NCI-H748 treated with DMSO at 0.1 percent for 48 hours (cell line): ENCODE measurements at places on chromosomes 3 and 15.
A peak's percentile ranks its signal among the peaks of the same experiment; 100 is the strongest.

- no peak for DNase-seq
Measured at GRCh38 chr15:57382969-57383368, 6.7 kb downstream of the CGNL1 start.

DNA sequence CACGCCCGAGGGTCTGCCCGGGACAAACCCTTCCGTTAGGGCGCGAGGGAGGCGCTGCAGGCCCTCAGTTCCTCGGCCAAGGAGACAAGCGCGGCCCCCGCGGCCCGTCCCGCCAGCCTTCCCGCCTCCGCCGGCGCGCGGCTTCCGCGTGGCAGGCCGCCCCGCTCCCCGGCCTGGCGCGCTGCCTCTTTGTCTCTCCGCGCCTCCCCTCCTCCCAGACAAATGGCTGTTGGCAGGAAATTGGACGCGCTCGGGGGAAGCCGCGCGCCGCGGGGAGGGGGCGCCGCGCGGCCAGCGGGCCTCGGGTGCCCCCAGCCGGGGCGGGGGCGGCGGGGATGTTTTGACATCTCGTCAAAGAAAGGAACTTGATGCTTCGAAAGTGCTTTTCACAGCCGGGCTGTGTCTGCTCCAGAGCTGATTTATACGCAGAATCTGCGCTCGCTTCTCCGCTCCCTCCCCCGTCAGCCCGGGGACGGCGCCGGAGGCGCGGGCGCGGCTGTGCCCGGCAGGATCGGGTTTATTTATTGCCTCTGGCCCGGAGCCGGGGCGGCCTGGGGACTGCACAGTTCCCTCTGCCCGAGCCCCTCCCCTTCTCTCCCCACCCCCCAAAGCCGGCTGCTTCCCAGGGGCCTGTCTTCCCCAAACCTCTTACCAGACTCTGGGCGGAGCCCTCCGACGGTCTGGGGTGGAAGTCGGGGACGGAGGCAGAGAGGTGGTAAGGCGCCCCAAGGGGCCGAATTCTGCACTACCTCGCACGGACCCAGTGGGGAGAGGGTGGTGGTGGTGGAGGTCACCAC, 20.7 kb downstream of the SHF start:
- peak; percentile 48 for DNase-seq

DNA sequence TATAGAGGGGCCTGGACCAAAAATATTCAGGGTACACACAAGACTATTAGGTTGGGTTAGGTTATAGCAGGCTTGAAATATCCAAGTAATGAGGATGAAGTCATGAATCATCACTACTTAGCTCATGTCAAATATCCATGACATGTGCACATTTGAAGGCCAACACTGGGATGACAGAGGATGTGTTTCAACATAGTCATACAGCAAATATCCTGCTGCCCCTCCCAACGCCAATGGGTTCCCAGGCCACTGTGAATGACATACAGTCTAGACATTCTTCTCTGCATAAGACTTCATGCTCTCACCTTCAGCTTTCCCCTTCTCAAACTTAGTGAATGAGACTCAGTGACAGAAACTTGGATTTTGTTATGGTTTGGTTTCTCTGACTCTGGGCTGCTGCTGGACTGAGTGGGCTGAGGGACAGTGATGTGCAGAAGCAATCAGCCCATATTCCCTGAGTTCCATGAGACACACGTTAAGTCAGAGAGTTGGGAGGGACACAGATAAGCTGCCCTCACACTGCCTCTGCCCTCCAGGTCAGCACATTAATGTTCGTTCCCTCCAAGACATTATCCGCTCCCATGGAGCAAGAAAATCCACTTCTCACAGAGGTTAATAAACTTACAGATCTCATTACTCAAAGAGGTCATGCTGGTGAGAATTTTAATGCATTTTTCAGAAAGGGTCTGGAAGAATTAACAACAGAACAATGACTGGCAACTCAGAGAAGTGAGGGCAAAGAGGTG, 15.4 kb downstream of the HOMER2 start:
- DNase-seq: no peak

- DNase-seq: no peak
Measured at GRCh38 chr3:28846971-28847478, 433.8 kb upstream of the RBMS3 start.

DNA sequence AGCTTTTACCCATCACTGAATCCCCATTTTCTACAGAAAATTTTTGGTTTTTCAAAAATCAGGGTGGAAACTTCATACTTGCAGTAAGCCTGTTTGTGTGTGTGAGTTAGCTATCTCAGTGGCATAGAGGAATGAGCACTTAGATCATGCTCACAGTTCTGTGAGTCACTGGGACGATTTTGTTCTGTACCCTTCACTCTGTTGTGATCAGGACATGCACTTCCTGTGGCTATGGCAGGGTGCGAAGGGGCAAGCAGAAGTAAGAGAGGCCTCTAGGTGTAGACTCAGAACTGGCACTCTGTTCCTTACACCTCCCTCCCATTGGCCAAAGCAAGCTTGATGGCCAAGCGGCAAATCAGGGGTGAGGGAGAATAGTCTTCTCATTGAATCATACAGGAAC, 11.6 kb downstream of the NIPA2 start:
- DNase-seq: no peak

DNA sequence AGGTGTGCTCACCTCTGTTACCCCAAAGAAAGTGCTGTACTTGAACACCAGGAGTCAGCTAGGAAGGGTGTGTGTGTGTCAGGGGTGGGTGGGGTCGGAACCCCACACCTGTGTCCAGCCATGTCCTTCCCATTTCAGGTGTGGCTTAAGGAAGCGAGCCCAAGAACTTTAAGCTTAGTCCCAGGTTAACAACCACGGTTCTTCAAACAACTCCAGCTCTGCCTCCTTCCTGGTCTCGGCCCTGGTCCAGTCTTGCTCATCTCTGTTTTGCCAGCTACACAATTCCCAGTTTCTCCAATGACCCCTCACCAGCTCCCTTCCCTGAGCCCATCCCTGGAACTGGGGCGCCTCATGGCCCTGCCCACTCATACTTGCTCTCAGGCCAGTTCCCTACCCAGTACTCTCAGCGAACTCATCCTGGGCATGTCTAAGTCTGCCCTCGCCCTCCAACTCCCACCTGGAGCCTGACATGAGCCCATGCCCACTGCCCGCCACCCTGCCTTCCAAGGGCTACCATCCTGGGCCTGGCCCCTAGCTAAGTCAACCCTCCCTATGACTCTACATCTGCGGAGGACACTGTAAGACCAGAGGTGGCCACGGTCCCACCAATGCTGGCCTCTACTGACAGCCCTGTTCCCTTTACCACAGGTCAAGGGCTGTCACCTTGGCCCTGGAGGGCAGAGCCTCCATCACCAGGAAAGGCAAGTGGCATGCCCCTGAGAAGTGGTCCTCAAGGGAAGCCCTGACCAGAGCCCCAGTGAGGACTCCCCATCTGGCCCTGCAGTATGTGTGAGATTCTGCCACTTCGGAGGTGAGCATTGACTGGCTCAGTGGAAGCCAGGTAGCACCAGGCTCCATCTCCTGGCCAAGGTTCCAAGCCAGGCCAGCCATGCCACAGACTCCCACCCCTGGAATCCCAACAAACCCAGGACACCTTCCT, 9.2 kb downstream of the POC1A start:
- DNase-seq: no peak

DNA sequence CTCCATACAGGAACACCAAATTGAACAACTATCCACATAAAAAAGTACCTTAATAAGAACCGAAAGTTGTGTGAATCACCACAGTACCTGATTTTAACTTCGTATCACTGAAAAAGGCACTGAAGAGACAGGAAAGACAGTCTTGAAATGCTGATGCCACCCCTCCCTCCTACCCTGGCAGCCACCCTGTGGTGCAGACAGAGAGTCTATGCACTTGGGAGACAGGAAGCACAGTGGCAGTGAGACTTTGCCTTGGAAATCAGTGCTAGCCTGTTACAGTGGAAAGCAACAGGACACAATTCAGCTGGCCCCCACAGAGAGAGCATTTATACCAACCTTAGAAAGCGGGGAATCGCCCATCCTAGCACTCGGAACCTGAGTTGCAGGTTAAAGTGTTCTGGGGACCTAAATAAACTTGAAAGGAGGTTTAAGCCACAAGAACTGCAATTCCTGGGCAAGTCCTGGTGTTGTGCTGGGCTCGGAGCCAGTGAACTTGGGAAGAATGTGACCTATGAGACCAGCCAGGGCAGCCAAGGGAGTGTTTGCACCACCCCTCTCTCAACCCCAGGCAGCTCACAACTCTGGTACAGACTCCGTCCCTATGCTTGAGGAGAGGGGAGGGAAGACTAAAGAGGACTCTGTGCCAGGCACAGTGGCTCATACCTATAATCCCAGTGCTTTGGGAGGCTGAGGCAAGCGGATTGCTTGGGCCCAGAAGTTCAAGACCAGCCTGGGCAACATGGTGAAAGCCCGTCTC, 240.1 kb downstream of the ISL2 start:
- DNase-seq: no peak

- no peak for DNase-seq
Measured at GRCh38 chr3:64647825-64648224, 40.0 kb downstream of the ADAMTS9 start.

DNA sequence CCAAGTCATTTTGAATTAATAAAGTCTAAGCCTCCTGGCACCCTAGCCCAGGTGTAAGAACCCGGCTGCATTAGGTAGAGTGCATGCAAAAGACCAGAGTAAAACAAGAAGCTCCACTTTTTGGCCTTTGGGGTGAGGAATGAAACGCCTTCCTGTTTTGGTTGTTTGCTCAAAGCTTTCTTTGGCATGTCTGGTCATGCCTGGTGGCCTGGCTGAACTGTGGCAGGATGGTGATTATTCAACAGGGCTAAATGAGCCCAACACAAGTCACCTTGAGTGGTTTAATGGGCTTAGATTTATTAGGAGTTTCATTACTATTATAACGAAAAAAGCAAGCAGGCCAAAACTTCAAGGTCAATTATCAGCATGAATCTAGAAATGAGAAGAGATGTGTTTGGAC, 40.9 kb upstream of the LDHAL6B start:
- DNase-seq: no peak

DNA sequence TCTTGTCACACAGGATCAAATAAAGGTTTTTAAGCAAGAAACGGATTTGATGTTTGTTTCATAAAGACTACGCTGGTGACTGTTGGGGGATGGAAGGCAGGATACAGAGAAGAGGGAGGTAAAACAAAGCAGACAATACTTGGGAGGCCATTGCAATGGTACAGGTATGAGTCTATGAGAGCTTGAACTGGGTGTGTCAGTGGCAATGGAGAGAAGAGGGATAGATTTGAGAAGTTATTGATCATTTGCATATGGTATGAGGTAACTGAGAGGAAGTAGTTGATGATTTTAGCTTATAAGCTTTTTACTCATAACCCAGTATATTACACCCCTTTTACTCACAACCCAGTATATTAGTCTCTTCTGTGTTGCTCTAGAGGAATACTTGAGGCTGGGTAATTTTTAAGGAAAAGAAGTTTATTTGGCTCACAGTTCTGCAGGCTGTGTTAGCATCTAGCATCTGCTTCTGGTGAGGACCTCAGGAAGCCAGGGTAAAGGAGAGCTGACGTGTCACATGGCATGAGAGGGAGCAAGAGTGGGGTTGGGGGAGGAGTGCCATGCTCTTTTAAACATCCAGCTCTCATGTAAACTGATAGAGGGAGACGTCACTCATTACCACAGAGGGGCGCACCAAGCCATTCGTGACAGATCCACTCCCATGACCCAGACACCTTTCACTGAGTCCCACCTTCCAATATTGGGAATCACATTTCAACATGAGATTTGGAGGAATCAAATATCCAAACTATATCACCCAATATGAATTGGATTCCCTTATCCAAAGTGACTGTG, 153.9 kb downstream of the VPS8 start:
- no peak for DNase-seq

- no peak for DNase-seq
Measured at GRCh38 chr15:63481105-63481810, 23.1 kb upstream of the USP3 start.

- DNase-seq: no peak
Measured at GRCh38 chr15:47857776-47858167, 140.5 kb downstream of the SEMA6D start.

DNA sequence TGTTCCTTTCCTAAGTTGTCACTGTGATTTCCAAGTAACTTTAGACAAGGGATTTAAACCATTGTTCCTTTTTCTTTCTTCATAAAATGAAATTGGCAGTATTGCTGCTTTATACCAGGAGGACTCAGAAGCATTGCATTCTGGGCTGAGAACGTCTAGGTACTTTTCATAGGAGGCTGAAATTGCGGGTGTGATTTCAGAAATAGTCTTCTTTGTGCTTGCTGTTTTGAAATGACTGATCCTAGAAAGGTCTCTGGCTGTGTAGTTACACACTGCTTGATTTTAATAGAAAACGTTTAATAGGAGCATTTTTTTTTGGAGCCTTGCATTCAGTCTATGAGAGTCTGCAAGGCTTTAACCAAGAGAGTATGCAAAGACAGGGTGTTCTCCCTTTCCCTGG, 56.3 kb downstream of the PPM1L start:
- DNase-seq: no peak

DNA sequence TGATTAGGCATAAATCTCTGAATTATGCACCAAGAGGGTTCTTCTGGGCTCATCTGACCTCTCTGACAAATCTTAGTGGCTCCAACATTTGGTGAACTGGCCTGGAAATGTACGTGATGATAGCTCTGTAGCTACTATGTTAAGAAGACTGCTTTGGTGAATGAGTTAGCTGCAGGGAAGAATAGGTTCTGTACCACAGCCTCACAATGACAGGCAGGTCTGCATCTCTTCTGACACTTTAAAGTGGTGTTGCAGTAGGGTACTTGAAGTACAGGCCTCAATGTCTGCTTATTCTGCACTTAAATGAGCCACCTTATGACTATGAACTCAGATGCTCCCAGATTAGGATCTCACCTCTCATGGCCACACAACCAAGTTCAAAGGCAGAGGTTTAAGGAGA, 7.0 kb downstream of the FGF7 start:
- no peak for DNase-seq

GRCh38 chr3:172024679-172025078, 14.7 kb upstream of the FNDC3B start:
- DNase-seq: no peak

DNA sequence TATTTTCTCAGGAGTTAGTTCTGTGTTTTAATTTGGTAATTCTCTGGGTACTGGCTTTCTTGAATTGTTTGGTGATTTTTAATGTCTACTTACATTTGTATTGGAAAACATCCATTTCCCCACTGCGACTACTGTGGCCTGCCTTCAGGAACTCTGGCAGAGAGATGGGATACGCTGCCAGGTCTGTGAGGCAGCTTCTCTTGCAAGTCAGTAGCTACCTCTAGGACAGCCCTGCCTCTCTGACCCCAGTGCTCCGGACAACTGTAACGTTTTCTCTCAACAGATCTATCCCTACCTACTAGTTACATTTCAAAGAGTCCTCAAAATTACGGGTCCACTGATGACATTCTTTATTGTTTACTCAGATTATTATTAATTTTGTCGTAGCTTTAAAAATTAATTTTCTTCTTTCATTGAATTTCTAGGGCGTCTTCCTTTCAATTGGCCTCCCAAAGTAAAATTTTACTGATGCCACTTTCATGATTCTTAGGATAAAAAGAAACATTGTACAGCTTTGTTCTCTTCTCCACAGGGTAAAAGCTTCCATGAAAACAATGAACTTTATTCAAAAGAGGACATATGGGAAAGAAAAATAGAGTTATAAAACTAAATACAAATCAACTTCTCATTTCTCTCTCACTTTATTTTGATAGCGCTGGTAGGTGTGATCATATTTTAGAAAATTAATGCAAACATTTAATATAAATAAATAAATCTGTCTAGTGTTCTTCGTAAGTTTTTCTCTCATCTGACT, 123.2 kb upstream of the GOLGA8J start:
- no peak for DNase-seq
